NCI-H69 (cell line): ENCODE measurements at places on chromosomes 2 and 18.
A peak's percentile ranks its signal among the peaks of the same experiment; 100 is the strongest.

DNA sequence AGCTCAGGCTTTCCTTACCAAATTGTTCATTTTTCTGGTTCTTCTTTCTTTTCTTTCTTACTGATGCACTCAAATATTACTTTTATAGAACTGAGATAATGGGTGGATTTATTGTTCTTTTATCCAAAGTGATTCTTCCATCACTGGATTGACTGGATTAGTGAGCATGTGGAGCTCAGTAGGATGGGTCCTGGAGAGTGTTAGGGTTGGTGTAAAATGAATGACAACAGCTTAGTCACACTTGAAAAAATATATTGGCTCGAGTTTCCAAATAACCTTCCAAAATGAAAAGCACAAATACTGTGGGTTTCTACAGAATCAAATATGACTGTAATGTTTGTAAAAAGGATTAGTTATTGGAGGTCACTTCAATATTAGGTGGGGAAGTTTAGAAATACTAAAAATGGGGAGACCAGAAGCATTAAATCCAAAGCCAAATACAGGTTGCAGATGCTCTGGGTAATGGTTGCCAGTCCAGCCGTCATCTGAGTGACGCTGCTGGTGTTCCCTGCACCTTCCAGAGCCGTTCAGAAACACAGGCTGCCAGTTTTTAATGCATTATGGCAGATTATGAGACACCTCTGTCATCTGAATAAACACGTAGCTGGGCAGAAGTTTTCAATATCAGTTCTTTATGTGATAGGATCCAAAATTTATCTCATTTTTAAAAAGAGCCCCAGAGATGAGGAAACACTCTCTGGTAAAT lies 294.8 kb upstream of the NRP2 start:
- DNase-seq: peak; percentile 7

DNA sequence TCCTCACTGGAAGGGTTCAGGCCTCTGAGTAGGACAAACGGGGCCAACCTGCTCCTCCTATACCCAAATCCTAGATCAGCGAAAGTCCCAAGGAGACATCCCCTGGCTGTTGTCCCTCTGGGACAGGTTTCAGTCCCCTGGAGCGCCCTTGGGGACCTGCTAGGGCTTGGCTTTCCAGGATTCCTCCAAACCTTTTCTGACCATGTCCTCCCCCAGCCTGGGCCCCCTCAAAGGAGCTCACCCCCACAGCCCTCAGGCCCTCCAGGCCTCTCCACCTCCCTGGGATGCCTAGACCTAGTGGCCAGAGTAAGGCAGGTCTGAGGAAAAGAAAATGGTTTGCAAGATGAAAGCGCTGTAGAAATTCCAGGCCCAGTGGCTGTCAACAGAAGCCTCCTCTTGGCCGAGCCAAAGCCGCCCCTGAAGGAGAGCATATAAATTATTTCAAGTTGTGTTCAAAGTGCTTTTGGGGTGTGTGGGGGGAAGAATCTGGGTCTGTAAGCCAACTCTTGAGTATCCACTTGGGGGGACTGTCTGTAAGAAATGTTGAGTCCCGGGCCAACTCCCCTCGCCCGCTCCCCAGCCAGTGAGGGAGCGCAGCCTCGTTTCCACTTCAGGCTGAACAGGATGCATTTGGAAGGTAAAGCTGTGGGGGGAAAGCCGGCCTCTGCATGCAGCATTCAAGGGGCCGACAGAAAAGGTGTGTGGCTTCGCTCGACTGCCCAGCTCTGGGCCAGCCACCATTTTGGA lies 158.6 kb downstream of the DYSF start:
- no peak for DNase-seq

DNA sequence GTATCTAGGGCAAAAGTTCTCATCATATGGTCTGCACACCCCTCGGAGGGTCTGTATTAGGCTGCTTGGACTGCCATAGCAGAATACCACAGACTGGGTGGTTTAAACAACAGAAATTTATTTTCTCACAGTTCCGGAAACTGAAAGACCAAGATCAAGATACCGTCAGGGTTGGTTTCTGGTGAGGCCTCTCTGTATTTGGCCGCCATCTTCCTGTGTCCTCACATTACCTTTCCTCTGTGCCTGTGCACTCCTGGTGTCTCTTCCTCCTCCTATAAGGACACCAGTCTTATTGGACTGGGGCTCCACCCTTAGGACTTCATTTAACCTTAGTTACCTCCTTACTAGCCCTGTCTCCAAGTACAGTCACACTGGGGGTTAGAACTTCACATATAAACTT lies 132.5 kb downstream of the NCOA1 start:
- DNase-seq: no peak

GRCh38 chr2:71934595-71935261 lies 212.9 kb downstream of the CYP26B1 start:
- DNase-seq: peak; percentile 16

DNA sequence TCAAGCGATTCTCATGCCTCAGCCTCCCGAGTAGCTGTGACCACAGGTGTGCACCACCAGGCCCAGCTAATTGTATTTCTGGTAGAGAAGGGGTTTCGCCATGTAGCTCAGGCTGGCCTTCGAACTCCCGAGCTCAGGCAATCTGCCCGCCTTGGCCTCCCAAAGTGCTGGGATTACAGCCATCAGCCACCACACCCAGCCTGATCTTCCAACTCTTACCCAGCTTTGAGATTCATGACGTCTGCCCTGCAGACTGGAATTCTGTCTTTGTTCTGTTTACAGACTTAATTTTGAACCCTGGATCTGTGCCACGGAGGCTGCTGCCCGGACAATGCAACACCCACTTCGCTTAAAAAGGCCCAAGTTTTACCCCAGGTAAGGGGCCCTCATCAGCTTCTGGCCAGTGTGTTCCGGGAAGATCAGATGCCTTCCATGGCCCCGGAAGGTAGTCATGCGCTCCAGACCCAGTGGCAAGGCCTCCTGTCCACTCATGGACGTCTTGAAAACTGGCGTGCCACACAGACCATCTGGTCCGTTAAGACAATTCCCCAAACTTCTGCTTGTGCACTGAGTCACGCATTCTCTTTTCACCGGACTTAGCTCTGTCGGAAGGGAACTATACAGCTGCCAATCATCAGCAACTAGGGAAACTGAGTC lies 5.5 kb downstream of the PXDN start:
- DNase-seq: no peak

- no peak for DNase-seq
These were observed 25.3 kb downstream of the IL1F10 start for GRCh38 chr2:113092864-113093612.

- no peak for DNase-seq
These were observed 39.1 kb downstream of the COPS8 start for GRCh38 chr2:237124820-237125219.

DNA sequence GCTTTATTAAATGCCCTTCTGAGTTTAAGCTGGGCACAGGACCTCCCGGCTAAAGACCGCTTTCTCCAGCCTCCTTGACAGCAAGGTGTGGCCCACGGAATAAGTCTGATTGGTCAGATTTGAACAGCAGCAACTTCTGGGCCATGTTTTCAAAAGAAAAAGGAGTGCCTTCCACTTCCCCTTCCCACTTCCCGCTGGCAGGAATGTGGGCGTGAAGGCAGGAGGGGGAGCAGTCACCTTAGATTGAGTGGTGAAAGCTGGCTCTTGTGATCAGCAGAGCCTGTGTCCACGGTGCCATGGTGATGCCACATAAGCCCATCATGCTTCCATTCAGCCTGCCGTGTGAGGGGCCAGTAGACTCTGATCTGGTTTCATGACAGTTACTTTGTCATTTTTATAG lies 136.6 kb upstream of the GLI2 start:
- peak; percentile 12 for DNase-seq

DNA sequence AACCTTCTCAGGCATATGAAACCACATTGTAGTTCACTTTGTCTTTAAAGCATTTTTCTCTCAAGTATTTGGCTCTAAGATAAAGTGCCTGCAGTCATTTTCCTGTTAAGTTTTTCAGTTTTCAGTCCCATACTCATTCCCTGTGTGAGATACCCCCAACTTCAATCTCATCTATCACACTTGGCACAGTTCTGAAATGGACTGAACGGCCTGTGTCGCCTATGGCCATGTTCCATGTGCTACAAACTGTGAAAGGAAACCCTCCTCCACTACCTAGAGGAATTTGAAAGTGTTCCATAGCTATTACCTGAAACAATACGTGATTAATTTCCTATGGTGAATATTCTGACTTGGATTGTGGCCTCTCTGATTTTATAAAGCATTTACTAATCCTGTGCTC lies 319.1 kb downstream of the CTNNA2 start:
- DNase-seq: peak; percentile 78

DNA sequence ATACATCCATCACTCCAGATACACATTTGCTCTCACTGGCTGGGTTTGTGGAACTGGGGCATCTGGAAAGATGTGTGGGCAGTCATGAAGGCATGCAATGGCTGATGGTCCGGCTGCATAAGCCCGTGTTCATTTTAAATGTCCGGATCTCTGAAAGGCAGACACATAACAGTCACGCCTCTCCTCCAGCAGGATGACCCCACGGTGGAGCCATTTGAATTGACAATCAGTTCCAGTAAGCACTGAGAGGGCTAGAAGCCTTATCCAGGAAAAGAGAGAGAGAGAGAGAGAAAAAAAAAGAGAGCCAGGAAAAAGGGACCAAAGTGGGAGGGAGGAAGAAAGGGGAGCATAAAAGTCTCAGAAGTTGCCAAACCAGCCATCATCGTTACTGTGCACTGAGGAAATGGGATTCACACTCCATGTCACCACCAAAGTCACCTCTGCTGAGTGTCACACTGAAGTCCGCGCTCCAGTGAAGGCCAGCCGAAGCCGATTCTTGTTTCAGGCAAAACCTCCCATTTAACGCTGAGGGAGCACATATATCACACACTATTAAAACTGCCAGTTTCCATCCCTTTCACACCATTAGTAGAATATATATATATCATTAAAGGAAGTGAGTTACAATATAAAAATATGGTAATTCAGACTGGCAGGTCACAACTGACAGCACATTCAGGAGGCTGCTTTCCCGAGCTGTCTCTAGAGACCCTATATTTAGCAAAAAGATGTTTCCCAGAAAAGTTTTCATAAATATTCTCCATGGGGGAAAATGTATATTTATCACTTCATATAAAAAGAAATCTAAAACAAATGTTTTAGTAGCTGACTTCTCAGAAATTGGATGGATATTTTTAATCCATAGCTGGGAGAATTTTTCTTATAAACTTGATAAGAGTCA lies 142.0 kb downstream of the ACTR3 start:
- DNase-seq: no peak

DNA sequence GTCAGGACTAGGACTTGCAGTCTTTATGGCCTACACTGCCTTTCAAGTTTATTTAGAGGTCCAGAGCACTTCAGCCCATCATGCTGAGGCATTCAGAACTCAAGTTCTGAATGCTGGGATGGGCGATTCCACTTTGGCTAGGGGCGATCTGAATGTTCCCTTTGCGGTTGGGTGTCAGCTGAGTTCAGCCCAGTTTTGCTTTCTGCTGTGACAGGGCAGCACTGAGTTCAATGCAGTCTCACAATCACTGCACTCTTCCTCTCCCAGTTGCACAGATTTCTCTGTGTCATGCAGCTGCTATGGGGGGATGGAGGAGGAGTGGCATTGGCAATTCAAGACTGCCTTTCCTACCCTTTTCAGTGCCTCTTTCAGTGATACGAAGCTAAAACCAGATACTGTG lies 1232.0 kb upstream of the FAM98A start:
- no peak for DNase-seq

DNA sequence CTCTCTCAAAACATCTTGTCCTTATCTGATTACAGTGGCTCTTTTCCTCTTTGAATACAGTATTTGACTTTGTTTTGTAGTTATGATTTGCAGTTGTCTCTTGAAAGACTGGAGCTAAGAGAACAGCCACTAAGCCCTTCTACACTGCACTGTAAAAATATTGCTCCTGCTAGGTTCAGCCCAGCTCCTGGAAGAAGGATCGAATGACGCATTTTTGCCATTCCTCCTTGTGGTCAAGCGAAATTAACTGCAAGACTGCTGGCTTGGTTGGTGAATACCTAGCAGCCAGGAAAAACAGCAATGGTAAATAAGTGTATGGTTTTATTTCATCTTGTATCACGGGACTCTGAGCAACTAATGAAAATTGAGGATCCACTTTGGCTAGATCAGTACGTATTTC lies 407.8 kb upstream of the CDH2 start:
- DNase-seq: no peak

- no peak for DNase-seq
These were observed 71.2 kb downstream of the MAIP1 start for GRCh38 chr2:200026332-200027230.

DNA sequence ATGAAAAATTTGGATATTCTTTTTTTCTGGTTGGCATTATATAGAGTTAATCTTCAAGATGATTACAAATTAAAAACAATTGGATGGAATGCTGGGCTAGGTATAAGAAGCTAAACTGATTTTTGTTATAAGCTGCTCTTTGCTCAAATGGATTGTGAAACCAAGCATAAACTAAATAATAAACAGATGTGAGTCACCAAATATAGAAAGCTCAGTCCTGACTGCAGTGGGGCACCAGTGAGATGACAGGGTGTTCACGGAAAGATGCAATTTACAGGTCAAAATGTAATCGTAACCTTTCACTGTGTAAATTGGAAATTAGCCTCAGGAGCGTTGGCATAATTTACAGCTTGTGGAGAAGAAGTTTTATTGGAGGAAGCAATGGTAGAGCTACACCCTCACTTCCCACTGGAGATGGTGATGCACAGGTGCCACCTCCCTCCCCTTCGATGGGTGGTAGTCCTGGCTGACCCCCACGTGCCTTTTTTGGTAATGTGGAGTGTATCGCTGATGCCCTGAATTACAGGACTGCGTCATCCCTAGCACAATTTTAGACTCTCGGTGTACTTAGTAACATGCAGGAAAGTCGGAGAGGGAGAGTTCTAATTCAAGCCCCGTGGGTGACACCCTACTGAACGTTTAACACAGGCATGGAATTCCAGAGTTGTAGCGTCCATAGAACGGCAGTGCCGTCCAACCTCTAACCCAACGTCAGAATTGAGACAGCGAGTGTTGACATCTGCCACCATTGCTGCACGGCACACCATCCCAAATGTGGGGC lies 73.9 kb upstream of the NFATC1 start:
- peak; percentile 94 for DNase-seq

- no peak for DNase-seq
These were observed 121.4 kb upstream of the CCDC195 start for GRCh38 chr2:224837558-224837957.

- DNase-seq: peak; percentile 73
These were observed 121.8 kb downstream of the CTIF start for GRCh38 chr18:48660346-48661228.

DNA sequence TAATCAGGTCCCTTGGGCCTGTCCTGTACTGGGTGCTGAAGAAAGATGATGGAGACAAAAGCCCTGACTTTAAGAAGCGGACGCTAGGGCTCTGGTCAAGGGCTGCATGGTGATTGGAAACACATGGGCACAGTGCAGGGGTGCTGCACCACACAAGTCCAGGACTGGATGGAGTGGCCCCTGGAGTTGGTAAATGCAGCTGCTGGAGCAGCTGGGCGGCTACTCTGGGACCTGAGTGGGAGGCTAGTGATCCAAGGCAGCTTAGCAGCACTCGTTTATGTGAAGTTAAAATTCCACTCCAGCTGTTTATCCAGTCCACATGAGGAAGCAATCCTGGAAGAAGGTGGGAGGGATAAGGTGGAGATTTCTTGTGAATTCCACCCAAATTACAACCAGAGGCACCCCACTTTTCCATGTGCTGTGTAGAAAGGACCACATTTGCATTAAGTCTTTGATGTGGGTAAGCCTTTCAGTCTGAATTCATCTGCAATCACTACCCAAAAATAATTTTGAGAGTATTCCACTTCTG lies 24.9 kb downstream of the MERTK start:
- no peak for DNase-seq
